ENCODE measurements at places on chromosomes 16 and 17. TPM values are rescaled to one million over a fixed set of nuclear protein-coding genes. Genes with fewer than 3 reads are reported as not detected.

DNA sequence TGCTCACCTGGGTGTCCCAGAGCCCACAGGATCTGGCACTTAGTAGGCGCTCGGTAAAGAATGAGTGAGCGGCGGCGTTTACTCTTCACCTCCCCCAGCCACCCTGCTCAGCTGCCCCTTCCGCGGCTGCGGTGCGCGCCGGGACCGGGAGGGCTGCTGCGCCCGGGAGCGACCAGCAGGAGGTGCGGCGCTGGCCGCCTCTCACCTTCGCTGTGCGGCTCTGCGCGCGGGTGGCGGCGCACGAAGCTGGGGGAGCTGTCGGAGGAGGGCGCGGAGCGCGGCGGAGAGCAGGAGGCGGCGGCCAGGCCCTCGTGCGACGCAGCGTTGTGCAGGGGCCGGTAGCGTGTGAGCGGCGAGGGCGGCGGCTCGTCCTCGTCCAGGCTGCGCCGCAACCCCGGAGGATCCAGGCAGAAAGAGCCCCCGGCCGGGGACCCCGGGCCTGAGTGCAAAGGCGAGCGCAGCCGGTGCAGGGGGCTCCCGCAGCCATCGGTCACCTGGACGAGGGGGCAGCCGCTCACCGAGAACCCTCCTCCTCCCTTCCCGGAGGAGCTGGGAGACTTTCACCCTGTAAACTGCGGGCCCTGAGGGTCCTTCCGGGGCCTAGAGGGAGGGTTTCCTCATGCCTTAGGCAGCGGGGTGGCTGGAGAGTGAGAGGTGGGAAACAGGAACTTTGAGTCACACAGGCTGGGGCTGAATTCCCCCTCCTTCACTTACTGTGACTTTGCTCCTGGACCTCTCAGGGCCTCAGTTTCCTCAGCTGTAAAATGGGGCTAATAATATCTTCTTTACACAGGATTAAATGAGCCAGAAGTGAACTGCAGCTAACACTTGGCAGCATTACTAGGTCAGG lies 12.5 kb downstream of the SAMD14 start:
- DNase-seq, result no peak
- no peaks in the 10 kb centered on the region for H3K36me3 ChIP-seq
- H3K4me1 ChIP-seq, result no peaks in the 10 kb centered on the region
- peak overlapping the region; percentile 21 for H3K4me3 ChIP-seq

Gene NPB
- not detected for polyA plus RNA-seq

Gene CPNE7
- polyA plus RNA-seq, result not detected

Gene ABCC11
- polyA plus RNA-seq, result 0.28 TPM
